ENCODE measurements at places on chromosomes 4 and X.

DNA sequence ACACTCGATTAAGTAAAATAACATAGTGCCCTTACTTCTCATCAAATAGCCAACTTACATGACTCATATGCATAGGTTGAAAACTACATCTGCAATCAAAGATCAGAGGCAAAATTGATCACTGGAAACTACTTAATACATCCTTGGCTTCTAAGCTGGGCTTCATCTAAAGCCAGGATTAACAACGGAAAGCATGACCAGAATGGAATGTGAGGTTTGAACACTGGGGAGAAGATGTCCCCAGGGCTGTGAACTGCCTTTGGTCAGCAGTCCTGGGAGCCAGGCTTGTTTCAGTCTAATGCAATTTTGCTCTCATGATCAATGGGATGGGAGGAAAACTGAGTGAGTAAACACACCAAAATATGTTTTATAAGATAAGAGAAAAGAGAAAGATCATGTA lies 192.5 kb upstream of the TTC29 start:
- no peak for DNase-seq

- DNase-seq: no peak
Measured at GRCh38 chr4:69759189-69759604, 1.2 kb downstream of the SULT1B1 start.

GRCh38 chr4:158786121-158786601 lies 17.3 kb downstream of the FNIP2 start:
- no peak for DNase-seq

DNA sequence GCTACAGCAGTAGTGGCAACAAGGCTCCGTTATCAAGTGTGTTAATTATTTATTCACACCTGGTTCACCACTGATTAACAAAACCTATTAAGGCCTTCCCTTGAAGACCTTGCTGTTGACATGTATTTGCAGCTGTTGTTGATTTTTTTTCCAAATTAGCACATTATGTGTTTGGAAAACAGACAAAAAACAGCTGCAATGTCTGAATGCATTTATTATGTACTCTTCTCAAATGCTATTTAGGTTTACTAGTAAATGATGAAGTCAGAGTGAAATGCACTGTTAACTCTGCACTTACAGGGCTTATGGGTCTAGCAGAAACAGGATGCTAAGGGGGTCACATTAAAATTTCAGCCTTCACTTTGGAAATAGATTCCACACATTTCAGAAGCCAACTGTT lies 99.5 kb upstream of the PCDH7 start:
- no peak for DNase-seq

GRCh38 chr4:111228874-111229273 lies 606.0 kb upstream of the PITX2 start:
- no peak for DNase-seq
